ENCODE measurements at places on chromosomes 2 and 18.

GRCh38 chr18:9115984-9116383 lies 13.5 kb downstream of the NDUFV2 start:
- DNase-seq, result no peak

DNA sequence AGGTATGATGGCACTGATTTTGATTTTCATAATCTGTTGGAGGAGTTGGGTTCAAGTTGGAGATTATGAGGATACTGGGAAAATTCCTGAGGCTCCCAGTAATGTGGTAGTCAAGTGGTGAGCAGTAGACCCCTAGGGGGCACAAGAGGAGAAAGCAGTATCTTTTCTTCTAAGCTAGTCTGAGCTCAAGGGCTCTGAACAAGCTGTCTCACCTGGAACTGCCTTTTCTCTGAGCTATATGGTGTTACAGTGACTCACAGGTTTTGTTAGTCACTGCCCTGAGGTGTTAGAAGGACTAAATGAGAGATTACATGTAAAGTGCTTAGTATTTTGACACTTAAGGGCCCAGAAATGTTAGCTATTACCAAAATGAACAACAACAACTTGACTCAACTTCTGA lies 42.2 kb downstream of the CD302 start:
- no peak for DNase-seq

DNA sequence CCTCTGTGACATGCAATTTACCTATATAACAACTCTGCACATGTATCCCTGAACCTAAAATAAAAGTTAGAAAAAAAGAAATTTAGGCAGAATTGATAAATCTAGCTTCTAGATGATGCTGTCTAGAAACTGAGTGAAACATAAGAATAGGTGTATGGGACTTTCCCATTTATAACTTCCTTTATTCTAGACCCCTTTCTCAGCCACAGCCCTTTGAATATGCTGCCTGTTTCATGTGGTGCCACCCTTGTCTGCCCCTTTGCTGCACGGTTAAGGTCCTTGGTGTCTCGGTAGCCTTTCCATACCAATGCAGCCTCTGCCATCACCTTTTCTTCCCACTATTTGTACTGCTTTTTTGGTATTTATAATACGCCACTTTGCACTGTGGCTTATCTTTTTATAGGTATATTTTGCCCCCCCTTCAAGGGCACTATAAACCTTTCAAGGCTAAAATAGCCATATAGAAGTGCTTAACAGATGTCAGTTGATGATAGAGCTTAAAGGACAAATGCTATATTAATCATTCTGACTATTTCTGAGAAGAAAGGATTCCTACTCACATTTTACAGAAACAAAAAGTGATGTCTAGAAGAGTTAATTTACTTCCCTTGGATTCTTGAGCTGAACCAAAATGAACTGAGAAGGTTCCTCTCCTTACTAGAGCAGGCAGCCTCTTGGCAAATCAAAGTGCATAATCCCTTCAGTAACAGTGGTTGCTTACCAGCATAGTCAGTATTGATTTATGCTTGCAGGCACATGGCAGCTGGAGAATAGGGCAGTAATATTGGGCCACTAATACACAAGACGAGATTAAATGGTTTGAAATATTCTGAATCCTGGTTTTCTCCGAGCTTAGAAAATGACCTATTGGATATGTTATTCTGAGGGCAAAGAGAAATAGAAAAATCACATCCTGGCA lies 88.1 kb upstream of the CYP26B1 start:
- DNase-seq, result no peak

- DNase-seq, result no peak
Observed at GRCh38 chr2:200863782-200864175, 679 bp downstream of the CLK1 start.

- no peak for DNase-seq
Observed at GRCh38 chr2:235168174-235168979, 216.6 kb downstream of the SH3BP4 start.

GRCh38 chr2:98385050-98385699 lies 38.9 kb downstream of the CNGA3 start:
- DNase-seq, result peak; percentile 37

DNA sequence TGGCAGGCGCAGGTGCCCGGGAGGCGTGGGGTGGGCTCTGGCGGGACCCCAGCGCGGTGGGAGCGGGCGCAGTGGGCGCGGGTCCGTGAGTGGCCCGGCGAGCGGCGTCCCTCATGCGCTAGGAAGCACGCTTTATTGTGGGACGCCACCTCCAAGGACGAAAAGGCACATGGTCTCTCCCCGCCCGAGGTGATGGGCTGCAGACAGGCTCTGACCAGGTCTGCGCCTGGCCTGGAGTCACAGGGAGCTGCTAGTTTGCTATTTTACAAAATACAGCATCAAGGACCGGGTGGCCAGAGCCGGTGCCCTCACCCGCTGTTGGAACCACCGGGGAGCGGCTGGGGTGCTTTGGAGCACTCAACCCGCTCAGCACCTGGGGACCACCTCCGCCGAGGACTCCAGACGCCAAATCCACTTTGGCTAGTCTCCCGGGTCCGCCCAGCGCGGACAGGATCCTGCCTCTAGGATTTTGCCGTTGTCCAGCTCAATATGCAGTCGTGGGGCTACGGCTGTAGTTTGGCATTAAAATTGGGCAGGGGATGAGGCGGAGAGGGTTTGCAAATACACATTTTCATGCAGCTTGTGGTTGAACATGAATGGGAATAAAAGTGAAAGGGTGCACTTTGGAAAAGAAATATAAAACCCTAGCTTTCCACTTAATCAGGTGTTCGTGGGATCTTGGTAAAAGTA lies 65.4 kb downstream of the LRRFIP1 start:
- DNase-seq, result no peak

GRCh38 chr2:96408616-96409015 lies 73.0 kb downstream of the NCAPH start:
- DNase-seq, result no peak

GRCh38 chr2:238080518-238080917 lies 19.6 kb upstream of the ESPNL start:
- DNase-seq, result no peak

DNA sequence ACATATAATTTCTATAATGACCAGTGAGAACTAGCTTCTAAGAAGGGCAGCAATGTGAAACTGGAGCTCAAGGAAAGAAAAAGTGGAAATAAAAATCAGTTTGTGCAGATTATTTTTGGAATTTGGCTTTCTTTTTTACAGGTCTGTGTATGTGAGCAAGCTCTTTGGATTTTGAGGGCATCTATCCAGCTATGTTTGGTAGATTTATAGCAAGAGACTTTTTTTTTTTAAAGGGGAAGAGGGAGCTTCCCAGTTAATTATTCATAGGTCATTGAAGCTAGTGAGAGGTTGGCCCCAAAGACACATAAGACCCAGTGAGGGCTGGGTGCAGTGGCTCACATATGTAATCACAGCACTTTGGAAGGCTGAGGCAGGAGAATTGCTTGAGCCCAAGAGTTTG lies 24.0 kb upstream of the COLEC12 start:
- no peak for DNase-seq

DNA sequence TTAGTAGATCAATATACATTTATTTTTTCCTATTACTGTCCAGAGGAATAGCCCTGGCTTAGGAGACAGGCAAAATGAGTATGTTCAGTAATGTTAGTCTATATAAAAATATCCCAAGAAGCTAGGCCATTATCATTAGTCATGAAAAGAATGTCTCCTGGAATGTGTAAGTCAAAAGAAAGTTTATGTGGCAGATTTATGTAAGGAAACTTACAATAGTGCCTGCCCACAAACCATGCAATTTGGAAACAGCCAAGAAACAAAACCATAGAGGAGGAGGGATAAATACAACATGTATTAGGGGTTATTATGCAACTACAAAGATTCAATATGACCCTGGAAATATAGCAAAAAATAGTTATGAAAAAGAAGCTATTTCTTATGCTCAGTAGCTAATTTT lies 96.3 kb downstream of the NOL4 start:
- no peak for DNase-seq

DNA sequence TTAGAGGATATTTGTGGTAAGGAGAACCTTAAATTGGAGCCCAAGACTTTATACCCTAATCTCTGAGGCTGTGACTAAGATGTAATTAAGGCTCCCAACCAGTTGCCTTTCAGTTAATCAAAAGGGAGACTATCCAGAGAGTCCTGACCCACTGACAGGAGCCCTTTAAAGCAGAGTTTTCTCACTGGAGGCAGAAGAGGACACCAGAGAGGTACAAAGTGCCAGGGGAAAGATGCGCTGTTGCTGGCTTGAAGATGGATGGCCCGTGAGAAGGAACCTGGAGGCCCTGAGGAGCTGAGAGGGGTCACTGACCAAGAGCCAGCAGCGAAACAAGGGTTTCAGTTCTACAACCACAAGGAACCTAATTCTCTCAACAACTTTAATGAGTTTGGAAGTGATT lies 137.3 kb downstream of the TMEM131 start:
- DNase-seq, result no peak

- no peak for DNase-seq
Observed at GRCh38 chr2:235675678-235676535, 182.1 kb downstream of the AGAP1 start.

DNA sequence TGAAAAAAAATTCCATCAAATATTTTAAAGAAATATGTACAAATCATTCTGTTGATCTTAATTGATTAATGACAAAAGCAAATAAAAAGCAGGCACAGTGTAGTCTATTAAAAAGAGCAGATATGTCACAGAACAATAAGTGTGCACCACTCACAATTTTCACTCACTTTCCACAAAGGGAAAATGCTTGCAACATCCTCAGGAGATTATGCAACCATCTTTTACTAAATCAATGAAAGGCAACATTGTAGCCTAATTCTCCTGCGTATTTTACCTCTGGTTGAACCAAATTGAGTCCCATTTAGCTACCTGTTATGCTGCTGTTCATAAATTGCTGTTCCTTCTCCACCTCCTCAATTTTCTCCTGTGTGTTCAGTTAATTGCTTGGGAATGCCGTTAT lies 1346.8 kb upstream of the PIK3C3 start:
- DNase-seq, result no peak

DNA sequence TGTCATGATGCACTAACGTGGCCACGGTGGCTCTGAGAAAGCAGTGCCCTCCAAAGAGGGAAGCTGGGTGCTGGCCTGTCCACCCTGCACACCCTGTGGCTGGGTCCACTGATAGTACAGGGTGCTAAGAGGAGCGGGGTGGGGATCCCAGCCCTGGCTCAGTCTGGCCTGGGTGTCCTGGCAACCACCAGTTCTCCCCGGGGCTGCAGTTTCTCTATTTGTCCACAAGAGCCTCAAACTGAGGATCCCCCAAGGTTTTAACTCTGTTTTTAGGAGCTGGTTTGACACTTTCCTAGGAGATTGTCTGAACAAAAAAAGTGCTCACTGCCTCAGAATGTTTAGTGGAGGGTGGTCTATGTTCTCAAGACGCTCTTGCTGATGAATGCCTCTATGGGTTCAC lies 29.0 kb downstream of the EDAR start:
- DNase-seq, result no peak

DNA sequence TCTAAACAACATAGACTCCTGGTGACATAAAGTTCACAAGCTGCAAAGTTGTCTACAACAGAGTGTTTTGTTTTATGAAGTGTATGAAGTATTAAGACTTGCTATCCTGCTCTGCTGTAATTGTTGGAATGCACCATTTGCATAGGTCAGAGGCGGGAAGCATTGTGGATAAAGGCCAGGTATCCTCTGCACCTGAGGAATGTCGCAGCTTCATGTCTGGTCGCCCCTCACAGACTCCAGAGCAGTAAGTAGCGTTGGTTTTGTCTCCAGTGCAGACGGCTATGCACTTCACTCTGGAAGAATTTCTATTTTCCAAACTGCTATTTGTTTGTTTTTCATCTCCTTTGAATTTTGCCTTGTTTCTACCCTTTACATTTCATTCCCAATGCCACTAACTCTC lies 63.1 kb downstream of the UNC80 start:
- no peak for DNase-seq

- DNase-seq, result no peak
Observed at GRCh38 chr2:164523726-164524125, 97.6 kb downstream of the GRB14 start.

- DNase-seq, result no peak
Observed at GRCh38 chr2:144707736-144708326, 187.9 kb upstream of the ZEB2 start.

GRCh38 chr2:9297156-9297555 lies 90.5 kb downstream of the ASAP2 start:
- no peak for DNase-seq

DNA sequence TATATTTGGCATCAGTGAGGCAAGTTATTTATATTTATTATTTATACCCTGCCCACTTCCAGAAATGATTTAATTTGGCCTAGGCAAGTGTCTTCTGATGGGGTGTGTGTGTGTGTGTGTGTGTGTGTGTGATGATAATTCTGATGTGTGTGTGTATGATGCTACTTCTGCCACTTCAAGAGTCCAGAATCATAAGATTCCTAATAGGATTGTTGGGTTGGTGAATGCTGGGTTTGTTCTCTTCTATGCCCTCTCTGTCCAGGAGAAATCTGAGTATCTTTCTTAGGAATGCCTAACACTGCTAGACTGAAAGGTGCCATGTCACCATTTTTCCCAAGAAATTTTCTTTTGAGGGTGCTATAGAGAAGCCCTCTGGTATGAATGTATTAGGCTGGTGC lies 122.5 kb downstream of the SPTBN1 start:
- DNase-seq, result no peak

- DNase-seq, result no peak
Observed at GRCh38 chr2:182907081-182907830, 40.8 kb upstream of the FRZB start.

DNA sequence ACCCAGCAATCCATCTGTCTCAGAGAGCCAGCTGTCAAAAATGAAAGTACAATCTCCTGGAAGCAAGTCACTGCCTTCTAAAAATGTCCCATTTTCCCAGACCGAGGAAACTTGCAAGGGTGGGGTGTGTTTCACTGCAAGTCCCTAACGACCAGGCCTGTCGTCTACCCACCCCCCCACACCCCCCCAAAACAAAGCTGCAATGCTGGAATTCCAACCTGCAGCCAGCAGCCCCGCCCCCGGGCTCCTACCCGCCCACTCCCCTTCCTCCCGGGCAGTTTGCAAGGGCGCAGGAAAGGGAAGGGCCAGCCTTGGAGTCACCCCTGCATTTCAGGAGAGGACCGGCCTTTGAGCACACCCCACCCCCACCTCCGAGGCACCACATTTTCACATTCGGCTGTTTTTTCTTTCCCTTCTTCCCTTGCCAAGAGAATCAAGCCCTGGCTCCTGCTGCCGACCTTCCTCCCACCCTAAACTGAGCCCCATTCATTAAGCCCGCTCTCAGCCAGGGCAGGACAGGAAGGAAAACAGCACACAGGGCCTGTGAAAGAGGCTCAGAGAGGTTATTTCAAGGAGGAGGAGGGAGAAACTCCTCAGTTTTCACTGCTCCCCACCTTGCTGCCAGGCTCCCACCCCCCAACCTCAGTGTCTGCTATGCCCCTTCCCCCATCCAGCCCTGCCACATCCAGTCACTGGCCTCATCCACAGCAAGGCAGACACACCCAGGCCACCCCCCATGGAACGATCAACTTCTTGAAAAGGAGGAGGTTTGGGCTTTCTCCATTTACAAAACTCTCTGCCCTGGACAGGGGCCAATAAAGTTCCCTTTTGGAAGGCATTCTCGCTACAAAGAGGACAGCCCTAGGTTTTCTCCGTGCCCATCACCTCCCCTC lies 11.3 kb downstream of the SMAD7 start:
- no peak for DNase-seq
